ENCODE measurements at places on chromosomes 12 and 14.

DNA sequence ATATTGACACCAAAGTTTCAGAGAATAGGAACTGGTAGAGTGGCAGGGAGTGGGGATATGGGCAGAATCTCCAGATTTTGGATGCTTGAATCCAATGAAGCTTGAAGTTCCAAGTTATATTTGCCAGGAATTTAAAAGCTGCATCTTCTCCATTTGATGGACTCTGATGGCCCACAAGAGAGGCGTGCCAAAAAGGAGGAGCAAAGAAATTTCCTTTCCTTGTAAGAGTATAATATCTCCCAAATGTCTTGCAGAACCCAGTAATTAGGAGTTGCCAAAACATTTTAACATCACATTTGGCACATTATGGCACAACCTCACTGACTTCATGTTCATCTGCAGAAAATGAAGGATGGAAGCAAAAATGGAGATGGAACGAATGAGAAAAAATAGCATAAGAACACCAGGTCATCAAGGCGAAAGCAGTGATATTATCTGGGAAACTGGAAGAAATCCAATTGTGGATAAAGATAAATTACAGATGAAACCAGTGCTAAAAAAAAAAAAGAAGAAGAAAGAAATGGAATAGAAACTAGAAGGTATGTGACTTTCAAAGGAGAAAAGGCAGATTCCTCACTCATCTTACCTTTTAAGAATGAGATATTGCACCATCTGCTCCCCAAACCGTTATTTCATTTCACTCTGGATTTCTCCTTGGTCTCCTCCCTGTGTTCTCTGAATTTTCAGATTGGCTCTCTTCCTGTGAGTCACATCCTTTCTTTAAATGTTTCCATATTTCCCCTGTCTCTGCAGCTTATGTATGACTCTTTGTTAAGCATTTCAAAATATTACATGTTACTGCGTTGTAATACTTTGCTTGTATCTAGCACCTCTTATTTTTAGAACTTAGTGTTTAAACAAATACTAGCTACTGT lies 13.5 kb upstream of the FLRT2 start:
- DNase-seq, result no peak

- DNase-seq, result no peak
Measured at GRCh38 chr12:91316907-91317269, 134.3 kb upstream of the DCN start.

- no peak for DNase-seq
Measured at GRCh38 chr12:88469154-88469553, 111.1 kb downstream of the KITLG start.

- DNase-seq, result no peak
Measured at GRCh38 chr14:52142504-52142903, 73.6 kb upstream of the NID2 start.

DNA sequence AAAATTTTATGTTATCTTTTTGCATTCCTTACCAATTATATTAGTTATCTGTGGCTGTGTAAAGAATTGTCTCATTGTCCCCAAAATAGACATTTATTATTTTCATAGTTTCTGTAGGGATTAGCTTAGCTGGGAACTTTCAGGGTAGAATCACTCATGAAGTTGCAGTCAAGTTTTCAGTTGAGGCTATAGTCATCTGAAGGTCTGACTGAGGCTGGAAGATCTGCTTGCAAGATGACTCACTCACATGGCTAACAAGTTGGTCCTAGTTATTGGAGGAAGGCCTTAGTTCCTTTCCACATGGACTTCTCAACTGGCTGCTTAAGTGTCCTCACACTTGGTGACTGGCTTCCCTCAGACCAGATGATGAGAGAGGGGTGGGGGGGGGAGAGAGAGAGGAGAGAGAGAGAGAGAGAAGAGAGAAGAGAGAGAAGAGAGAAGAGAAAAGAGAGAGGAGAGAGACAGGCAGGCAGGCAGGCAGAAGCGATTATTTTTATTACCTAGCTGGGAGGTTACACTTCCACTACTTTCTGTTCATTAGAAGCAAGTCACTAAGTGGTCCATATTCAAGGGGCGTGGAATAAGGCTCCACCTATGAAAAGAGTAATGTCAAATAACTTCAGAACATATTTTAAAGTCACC lies 6.4 kb downstream of the AP5M1 start:
- no peak for DNase-seq
